Stimulated activated CD4-positive, alpha-beta T cell treated with anti-CD3 and anti-CD28 coated beads, Interleukin-4, amount 100 ng/mL, for 4 hours (primary cell): ENCODE measurements at places on chromosomes 7 and 10.

- no peak for DNase-seq
Measured at GRCh38 chr7:46206476-46207060, 285.5 kb upstream of the IGFBP3 start.

DNA sequence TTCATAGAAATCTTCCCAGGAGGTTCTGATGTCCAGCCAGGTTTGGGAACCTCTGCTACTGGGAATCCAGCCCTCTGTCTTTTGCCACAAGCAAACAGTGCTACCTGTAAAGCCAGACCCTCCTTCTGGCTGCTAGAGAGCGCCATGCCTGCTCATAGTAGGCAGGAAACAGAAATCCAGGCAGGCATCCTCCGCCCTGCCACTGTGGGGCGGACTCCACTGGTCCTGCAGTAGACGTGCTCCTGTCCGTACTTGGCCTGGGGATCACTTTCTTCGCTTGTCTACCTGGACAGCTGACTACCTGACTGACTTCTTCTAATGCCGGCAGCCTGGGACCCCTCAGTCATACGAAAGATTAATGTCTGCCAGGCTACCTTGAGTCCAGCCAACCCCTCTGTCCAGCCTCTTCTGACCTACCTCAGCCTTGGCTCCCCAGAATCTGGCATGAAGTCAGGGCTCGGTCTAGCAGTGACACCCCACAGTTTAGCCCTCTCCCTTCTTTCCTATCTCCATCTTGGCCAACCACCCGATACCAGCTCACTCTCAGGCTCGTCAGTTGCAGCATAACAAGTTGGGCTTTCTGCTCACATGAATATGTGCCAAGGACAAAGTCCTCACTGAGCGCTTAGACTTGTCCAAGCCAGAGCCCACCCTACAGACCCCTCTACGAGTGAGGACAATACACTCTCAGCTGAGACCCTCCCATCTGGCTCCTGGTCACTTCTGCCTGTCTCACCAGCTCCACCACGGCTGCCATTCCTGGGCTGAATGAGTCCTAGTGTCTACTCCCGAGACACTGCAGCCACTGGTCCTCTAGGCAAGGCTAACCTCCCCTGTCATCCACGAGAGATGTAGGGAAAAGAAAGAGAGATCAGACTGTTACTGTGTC, 43.9 kb upstream of the OPALIN start:
- no peak for DNase-seq

DNA sequence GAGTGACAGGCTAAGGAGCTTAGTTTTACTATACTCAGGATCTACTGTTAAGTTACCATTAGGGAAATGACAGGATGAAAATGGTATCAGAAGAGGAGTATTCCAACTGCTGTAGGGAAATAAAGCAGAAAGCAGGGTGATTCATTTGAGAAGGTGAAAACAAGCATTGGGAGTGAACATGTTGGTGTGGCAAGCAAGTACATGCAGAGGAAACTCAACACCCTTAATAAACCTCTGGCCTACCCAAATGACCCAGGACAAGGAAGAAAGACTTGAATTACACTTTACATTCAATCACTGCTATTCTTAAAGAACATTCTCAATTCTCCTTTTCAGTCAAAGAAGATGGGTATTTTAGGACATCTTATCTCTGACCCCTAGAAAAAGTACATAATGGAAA, 28.7 kb downstream of the ERLIN1 start:
- DNase-seq: no peak

DNA sequence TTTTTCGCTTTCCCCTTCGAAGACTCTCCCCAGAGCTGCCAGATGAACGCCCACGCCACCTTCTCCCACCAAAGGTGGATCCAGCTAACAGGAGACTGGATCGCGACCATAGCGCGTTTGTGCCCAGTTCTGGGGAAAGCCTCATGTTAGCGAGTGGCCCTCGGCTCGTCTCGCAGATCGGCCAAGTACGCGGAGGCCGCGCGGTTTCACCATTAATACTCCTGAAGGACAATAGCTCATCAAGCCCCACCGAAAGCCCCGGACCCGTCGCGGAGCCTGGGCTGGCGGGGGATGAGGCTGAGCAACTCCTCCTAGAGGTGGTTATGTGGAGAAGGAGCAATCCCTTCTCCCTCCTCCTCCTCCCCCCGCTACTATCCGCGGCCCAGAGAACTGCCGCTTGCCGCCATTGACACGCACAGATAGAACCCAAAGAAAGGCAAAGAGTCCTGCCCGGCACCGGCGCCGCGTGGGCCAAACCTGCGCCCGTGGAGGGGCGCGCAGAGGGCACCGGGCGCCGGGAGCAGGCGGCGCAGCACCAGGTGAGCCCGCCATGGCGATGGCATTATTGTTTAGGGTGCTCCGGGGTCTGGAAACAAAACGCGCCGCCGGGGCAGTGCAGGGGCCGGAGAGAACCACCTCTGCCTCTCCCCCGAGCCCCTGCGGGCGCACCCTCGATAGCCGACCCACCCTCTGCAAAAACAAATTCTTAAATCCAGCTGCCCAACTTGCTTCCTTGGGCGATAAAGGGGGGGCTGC, at the start of gene MACROH2A2:
MACROH2A2 (plus strand) TSS at position 385 of the 756 bp plus-strand sequence. CDS start 22,813 bp downstream, outside the sequence.
- no peak for DNase-seq

GRCh38 chr7:24907311-24907886, 72.6 kb downstream of the OSBPL3 start:
- no peak for DNase-seq

DNA sequence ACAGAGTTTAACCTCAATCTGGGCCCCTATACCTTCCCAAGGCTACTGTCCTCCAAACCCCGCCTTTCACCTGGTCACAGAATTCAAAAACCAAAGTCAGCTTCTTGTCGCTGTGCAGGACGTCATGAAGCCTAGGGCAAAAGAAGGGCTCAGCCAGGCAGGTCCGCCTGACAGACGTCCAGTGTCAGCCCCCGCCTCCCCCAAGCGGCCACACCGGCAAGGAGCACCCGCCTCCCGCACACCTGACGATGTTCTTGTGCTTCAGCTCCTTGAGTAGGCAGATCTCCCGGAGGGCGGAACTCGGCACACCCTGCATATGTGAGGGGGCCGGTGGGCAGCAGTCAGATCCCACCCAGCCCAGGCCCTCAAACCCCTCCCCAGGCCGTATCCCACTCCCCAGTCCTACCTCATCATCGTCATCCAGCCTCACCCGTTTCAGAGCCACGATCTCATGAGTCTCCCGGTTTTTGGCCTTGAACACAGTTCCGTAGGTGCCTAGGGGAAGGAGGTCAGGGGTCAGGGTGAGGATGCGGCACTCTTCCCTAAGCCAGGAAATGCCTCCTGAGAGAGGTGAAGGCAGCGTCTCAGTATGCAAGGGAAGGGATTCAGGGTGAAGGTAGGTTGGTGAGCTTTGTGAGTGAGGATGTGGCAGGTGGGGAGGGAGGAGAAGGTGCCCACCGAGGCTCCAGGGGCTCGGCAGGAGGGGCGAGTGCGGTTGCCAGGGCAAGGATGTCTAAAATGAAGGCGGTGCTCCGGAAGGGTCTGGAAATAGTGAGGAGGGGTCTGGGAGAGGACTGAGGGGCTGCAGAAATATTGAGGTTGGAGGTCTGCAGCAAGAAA, 811 bp downstream of the CDK5 start:
- no peak for DNase-seq

DNA sequence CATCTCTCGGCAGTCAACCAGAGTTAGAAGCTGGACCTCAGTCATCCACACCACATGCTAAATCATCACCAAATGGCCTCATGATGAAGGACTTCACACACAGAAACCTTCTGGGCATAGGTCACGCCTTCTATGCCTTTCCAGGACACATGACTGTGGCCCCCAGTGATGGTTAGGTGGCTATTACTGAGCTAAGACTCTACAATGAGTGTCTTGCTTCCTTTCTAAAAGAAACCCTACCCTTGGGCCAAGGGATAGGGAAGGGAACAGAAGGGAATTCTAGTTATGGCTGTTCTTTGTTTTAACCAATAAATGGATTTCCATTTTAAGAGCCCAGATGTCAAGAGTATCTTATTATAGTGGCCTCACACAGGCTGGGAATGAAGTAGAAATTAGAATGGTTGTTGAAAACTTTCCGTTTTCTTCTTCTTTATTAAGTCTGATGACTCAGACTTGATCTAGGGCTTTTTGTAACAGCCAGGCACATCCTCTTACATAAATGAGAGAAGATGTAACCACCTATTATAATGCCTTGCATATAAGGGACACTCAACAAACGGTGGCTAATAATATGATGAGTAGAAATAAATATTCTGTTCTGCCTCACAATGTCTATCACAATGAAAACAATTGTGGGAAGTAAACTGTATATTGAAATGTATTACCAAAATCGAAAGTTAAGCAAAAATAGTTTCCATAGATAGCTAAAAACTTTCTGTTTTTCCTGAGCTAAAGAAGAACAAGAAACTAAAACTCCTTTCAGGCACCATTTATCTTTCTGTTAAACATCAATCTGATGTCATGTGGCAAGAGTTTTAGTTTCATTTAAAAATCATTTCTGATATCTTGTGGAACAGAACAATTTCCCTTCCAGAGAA, 62.5 kb upstream of the TOMM7 start:
- DNase-seq: no peak
